Activated CD8-positive, alpha-beta memory T cell treated with anti-CD3 and anti-CD28 coated beads, Interleukin-2, amount 50 U/mL, for 48 hours (primary cell): ENCODE measurements at places on chromosomes 6 and 20.

- DNase-seq = no peak
These were observed 190.6 kb upstream of the SASH1 start for GRCh38 chr6:148151896-148152643.

DNA sequence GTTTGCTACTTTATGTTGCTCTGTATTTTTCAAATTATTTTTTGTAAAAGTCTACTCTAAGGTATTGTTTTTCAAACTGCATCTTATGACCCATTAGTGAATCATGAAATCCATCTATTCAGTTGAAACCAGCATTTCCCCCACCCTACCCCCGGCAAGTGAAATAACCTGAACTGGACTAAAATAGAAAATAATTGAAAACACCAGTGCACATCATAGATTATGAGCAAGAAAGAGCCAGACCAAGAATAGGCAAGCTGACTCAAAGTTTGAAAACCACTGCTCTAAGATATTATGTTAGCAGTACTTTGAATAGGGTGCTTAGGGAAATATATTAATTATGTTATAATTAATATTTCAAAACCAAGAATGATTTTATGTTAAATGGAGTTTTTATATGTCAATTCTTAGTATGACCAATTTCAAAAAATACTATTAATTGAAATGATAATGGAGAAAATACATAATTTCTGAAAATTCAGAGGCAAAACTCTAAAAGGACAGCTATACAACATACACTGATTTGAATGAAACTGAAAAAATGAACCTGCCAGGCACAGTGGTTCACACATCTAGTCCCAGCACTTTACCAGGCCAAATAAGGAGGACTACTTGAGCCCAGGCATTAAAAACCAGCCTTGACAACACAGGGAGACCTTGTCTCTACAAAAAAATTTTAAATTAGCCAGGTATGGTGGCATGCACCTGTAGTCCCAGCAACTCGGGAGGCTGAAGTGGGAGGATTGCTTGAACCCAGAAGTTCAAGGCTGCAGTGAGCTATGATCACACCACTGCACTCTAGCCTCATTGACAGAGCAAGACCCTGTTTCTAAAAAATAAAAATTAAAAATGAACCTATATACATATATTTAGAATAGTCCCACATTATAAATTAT lies 112.0 kb downstream of the CDK19 start:
- no peak for DNase-seq

DNA sequence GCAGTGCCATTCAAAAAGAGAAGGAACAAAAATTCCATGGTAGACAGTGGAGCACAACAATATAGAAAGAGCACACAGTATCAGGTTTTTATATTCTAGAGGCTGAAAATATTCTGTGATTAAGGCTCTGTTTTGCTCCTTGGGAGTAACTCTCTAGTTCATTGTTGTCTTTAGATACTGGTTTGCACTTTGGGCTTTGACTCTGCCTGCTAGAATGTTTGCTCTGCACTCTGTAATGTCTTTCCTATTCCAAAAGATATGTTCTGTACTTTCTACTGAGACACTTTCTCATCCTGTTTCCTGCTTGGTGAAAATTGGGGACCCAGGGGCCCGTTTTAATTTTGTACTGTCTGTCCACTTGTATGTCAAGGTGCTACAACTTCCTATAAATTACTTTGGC lies 564.7 kb downstream of the BMP2 start:
- no peak for DNase-seq

DNA sequence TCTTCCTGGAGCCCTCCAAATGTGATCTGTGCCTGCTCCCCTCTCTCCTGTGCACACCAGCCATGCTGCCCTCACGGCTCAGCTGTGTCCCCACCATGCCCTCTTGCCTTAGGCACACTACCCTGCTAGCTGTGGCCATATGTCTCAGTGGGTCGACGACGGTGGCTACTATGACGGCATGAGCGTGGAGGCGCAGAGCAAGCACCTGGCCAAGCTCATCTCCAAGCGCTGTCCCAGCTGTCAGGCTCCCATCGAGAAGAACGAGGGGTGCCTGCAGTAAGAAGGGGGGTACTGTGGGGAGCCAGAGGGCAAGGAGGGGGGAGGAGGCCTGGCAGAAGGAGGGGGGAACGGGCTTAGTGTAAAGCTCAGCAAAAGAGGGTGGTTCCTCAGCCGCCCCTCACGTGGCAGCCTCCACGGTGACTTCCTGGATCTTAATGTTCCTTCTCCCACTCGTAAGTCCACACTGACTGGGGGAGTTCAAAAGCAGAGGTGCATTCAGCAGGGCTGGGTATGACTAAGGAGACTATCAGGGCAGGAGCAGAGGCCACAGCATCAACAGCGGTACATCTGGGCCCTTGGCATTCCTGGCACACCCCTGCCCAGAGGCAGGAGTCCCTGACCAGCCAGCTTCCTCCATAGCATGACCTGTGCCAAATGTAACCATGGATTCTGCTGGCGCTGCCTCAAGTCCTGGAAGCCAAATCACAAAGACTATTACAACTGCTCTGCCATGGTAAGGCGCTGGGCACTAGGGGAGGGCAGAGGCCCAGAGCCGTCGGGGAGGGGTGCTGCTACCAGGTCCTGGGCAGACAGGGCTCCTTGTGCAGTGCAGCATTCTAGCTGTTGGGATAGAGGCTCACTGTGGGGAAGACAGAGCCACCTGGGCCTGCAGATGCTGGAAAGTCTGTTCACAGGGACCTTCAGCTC lies 8.0 kb downstream of the DNPH1 start:
- no peak for DNase-seq

DNA sequence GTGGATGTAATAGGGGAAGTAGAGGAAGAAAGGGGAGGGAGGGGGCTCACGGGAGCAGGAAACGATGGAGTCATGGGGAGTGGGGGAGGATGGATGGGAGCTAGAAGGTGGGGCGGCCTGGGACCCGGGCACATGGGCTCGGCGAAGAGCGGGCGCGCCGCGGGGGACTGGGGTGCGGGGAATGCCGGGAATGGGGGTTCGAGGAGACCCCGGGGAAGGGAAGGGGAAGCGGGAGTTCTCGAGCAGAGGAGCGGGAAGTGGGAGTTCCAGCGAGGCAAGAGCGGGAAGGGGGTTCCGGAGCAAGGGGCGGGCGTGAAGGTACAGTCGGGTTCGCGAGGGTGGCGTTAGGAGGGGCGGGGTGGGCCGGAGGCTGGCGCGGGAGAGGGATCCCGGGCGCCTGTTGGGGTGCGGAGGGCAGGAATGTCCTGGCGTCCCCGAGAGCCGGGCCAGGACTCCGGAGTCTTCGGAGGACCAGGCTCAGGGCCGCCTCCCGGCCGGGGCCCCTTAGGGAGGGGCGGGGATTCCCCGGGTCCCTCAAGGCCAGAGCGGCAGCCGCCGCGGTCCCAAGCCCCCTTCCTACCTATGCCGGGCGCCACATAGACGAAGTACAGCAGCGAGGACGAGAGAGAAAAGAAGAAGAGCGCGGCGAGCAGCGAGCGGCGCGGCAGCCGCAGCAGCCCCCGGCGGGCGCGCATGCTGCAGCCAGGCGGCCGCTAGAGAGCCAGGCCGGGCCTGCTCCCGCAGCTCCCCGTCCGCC lies 504 bp downstream of the B4GALT5 start:
- DNase-seq = peak; percentile 73

DNA sequence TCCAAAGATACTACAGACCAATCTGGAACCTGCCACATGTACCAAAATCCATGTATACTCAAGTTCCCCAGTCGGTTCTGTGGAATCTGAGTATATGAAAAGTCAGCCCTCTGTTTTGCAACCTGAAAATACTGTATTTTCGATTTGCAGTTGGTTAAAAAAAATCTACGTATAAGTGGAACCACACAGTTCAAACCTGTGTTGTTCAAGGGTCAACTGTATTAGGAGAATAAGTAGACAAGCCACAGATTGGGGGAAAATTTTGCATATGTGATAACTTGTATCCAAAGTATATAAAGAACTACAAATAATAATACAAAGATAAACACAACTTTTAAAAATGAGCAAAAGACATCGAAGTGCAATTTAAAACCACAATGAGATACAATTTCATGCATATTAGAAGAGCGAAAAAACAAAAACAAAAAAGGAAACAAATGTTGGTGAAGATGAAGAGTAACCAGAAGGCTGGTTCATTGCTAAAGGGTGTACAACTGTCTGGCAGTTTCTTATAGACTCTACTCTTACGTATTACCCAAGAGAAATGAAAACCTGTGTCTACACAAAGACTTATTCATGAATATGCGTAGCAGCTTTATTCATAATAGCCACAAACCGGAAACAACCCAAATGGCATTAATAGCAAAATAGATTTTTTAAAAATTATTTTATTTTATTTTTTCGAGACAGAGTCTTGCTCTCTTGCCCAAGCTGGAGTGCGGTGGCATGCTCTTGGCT lies 180.8 kb downstream of the BCAS1 start:
- no peak for DNase-seq

GRCh38 chr6:111604259-111605099 lies 1.2 kb downstream of the TRAF3IP2 start:
- DNase-seq = no peak

- no peak for DNase-seq
These were observed 14.7 kb downstream of the FOXF2 start for GRCh38 chr6:1403851-1404712.

- DNase-seq = no peak
These were observed 626.4 kb upstream of the NOX3 start for GRCh38 chr6:156082012-156082411.

GRCh38 chr20:50338479-50339391 lies 148.1 kb downstream of the CEBPB start:
- peak; percentile 85 for DNase-seq

GRCh38 chr6:95589826-95590570 lies 12.7 kb downstream of the MANEA start:
- no peak for DNase-seq

DNA sequence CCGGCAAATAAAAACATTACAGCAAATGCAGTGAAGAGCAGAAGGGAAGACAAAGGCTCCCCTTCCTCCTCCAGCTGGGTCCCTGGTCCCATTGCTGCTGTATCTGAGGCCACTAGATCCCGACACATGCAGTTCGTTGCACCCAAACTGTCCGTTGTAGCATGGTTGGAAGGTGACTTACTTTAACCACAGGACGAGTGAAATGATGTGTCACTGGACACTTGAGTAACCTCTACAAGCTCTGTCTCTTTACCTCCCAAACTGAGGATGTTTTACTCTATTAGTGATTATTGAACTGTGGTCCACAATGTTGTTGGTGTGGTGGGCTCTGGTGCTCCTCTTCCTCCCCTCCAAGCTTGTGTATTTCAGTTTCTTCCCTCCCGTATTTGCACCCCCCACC lies 46.2 kb upstream of the ARMH2 start:
- DNase-seq = no peak

- DNase-seq = no peak
These were observed 454.3 kb downstream of the BTBD3 start for GRCh38 chr20:12371990-12372389.

DNA sequence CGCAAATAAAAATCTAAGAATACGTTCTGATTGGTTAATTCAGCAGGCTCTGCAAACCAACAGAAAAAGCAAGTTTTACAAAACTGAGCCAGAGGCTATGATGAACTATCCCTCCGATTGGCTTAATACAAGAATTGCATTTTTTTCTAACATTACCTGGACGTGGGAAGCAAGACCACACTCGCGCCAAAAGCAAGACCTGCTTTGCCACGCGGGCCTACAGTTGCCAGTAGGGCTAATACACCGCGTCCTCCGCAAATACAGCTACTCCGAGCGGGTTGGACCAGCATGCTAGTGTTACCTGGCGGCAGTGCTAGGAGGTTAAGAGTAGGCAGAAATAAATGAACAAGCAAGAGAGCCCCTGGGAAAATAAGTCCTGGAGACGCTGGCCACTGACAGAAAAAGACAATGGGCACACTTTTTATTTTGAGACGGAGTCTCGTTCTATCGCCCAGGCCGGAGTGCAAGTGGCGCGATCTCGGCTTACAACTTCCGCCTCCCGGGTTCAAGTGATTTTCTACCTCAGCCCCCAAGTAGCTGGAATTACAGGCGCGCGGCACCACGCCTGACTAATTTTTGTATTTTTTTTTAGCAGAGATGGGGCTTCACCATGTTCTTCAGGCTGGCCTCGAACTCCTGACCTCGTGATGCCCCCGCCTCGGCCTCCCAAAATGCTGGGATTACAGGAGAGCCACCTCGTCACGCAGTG lies 131.9 kb upstream of the BTN3A2 start:
- DNase-seq = peak; percentile 83

DNA sequence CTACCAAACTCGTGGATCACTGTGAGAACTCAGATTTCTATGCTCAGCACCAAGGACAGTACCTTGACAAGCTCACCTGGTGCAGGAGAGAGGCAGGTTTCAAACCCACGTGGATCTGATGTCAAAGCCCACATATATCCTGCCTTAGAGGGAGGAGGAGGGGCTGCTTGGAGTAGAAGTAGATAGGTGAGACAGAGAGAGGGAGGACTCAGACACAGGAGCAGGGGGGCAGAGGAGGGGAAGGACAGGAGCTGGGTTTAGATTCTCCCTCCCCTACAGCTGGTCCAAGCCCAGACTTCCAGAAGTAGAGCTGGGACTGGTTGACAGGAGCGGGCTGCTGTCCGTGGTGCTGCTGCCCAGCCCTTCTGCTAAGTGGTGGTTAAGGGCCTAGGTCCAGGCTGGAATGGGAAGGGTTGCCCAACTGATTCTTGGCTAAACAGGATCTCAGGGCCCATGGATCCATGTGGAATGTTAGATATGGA lies 77.5 kb downstream of the CDH22 start:
- no peak for DNase-seq

- DNase-seq = no peak
These were observed 192.5 kb upstream of the MCHR2 start for GRCh38 chr6:100186552-100186951.

- DNase-seq = no peak
These were observed 4.9 kb upstream of the TRIM39 start for GRCh38 chr6:30321692-30322388.
